Prostate gland (tissue), 2 donors: ENCODE measurements at places on chromosomes 6 and 20. TPM values are rescaled to one million over a fixed set of nuclear protein-coding genes. Genes with fewer than 3 reads are reported as not detected.

GRCh38 chr6:7257521-7258230, 55.3 kb downstream of the SSR1 start:
- no peak for DNase-seq

DNA sequence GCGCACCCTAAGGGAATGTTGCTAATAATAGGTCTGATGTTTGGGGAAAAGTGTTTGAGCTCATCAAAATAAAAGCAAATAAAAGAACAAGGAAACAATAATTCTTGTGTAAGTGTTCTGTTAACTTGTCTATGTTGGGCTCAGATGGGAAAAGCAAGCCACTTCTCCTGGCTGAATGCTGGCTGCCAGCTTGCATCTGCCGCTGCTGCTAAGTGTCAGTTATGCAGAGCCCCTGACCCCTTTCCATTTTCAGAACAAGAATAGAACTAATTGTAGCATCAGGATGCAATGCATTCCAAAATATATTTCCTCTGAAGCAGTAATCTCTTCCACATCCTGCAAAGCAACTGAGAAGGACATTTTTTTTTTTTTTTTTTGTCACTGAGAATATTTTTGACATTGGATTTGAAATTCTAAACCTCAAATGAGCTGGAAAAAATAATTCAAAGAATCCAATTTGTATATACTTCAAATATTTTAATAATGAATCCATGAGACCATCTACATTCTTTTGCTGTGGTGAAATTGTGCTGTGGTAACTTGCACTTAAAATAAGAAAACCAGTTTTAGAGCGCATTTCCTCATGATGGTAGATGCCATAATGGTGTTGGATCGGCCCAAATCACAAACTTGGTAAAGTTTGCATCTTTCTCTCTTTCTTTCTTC, 43.9 kb upstream of the DEK start:
- no peak for DNase-seq

DNA sequence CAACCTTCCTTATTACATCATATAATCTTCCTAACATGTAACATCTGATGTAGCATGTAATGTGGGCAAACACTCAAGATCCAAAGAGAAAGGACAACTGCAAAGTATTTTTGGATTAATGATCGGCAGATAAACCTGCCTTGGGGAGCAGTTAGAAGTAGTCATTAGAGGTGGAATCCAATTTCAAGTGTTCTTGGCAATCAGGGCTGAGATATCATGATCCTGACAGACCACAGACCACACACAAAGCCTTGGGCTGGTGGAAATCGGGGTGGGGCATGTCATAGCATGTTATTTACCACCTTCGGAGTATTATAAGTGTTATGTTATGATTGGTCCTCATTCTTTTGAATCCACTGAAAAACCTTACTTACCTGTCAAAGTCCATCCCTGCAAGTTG, 16.3 kb downstream of the NCOA5 start:
- DNase-seq, result no peak

DNA sequence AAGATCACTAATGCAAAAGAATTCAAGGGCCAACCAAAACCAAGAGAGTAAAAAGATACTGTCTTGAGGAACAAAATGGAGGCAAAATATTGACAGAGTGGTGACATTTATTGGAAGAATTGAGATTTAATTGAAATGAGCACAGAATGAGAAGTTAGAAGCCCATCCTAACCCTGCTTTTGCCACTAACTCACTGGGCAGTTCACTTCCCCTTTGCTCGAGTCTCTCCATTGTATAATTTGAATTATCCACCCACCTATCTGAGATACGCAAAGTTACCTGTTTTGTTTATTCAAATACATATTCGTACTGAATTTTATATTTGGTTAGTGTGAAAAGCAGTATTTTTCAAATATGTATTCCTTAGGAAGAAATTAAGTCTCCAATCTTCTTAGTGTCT, 204.5 kb upstream of the PRDM1 start:
- no peak for DNase-seq

- DNase-seq, result no peak
Measured at GRCh38 chr6:26322645-26323482, 42.1 kb upstream of the BTN3A2 start.

DNA sequence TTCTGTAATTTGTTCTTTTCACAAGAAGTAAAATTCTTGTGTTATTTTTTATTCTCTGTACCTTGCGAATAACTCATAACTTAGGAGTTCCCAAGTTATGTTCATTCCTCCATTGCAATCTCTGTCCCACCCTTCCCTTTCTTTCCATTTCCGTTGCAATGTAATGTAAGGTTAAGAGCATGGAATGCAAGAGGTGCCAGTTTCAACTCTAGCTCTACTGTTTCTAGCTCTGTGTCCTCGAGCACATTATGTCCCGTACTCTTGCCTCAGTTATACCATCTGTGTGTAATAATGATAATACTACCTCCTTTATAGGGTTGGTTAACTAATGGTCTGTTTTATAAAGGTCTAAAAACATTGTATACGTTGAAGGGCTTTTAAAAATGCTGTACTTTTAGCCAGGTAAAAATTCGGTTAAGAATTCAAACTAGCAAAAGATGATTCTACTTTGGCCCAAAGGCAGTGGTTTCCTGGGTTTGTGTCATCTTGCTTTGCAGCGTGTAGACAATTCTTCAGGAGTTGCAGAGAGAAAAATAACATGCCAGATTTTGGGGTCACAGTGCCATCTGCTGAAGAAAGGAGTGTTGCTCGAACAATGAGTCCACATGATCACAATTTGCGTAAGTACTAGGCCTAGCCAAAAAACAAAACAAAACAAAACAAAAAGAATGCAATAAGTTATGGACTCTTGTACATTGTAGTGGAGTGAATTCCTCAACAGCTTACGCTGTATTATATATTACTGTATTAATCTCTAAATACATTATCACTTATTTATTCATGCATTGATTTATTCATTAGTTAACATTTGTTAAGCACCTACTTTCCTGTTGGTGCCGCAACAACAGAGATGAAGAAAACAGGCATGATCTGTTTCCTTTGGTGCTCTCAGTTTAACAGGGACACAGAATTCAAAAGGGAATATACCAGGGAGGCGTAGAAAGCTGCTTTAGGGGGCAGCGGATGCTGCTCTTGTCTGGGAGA, 10.0 kb upstream of the PFDN4 start:
- no peak for DNase-seq

DNA sequence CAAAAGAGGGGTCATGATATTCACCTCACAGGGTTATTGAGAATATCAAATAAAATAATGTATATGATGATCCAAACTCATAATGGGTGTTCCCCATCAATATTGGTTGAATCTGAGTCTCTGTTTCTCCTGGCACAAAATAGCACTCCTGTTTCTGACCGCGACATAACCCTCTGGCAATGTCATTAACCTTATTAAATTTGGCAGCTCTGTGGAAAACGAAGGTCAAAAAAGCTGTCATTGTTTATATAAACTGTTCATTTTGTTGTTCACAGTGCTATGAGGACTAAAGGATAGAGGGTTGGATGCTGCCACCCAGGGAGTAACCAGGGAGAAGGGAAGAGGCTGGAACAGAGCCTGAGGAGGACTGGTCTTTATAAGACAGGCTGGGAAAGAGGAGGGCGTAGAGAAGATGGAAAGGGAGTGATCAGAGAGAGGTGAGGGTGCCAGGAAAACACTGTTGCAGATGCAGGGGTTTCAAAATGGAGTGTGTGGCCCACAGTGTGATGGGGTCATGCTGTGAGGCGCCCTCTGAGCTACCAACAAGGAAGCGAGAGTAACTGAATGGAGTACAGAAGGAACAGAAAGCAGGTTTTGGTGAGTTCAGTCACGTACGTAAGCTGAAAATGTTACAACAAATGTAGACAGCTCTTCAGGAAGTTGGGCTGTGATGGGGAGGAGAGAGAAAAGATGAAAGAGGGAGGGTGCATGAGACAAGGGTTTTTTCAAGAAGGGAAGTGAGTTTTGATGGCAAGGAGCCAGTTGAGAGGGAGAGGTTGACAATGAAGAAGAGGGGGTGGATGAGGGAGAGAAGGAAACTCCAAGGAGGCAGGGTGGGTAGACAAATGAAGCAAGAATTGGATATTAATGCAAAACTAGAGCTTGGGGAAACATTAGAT, 251.6 kb upstream of the TAB2 start:
- no peak for DNase-seq

- no peak for DNase-seq
Measured at GRCh38 chr6:56649782-56650181, 7.1 kb upstream of the DST start.

GRCh38 chr6:138235205-138235604, 16.9 kb upstream of the PBOV1 start:
- peak; percentile 34 for DNase-seq

DNA sequence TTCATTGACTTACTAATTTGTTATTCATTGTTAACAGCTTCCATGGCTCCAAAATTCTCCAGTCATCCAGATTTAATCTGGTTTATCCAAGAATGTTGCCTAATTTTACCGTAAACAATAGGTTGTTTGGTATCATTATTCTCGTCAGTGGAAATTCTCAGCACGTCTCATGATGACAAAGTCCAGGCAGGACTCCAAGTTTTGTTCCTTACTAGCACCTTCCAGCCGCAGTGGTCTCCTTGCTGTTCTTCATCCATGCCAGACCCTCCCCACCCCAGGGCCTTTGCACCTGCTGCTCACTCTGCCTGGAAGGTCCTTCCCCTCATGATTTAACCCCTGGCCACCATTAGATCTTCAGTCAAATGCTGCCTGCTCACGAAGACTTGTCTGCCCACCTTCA, 48.1 kb upstream of the NAA20 start:
- DNase-seq, result no peak

GRCh38 chr20:22986601-22987000, 48.5 kb upstream of the SSTR4 start:
- DNase-seq, result no peak

DNA sequence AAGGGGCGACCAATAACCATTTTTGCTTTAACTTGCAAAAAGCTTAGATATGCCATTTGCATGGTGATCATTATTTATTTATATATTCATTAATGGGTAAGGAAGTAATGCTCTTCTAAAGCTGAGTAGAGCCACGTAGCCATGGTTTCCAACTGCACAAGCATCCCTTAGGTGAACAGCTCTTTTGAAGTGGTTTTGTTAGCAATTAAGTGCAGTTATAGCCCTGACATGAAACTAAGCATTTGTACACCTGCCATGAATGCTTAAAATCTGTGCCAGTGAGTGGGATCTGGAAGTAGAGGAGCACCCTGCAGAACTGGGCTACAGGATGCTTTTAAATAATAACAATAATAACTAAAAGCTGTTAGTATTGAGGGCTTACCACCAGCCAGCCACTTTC, 19.1 kb downstream of the TRAF3IP2 start:
- no peak for DNase-seq

GRCh38 chr6:144768551-144769075, 483.5 kb downstream of the UTRN start:
- no peak for DNase-seq

GRCh38 chr6:115717472-115717871, 343.2 kb downstream of the FRK start:
- DNase-seq, result no peak

GRCh38 chr6:3026791-3027626, 27.3 kb downstream of the NQO2 start:
- DNase-seq, result no peak

GRCh38 chr6:125749173-125749864, at the start of gene HEY2:
TSS of gene HEY2 (plus strand) at chr6:125749632. CDS start at chr6:125749777, 145 bp downstream.
- DNase-seq, result peak; percentile 91

GRCh38 chr6:149855741-149856140, 8.4 kb downstream of the LRP11 start:
- DNase-seq, result peak; percentile 44

GRCh38 chr6:12354499-12354898, 64.3 kb downstream of the EDN1 start:
- peak; percentile 74 for DNase-seq

- no peak for DNase-seq
Measured at GRCh38 chr6:26197636-26197932, 110.4 kb downstream of the HFE start.

DNA sequence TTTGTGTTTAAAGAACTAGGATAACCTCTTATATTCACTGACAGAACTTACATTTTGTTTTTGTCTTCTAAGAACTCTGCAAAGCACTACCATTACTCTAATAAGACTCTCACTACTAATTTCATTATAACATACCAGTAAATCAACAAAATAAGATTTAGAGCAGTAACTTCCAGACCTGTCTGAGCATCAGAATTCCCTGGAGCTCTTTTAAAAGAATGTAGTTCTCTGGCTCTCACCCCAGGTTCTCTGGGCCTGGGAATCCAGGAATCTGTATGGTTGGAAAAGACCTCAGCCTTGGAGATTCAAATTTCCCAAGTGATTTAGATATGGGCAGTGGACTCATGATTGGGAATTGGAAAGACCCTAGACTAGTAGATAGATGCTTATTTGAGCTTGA, 89.4 kb downstream of the JAG1 start:
- DNase-seq, result no peak

- DNase-seq, result no peak
Measured at GRCh38 chr6:21115111-21115510, 478.4 kb upstream of the SOX4 start.

DNA sequence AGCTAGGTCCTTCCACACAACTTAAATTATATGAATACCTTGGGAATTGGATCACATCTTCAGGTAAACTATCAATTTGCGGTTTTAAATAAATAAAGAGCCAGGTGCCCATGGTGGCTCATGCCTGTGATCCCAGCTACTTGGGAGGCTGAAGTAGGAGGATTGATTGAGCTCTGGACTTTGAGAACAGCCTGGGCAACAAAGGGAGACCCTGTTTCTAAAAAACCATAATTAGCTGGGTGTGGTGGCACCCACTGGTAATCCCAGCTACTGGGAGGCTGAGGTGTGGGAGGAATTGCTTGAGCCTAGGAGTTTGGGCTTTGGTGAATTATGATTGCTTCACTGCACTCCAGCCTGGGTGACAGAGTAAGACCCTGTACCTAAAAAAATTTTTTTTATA, 3.4 kb downstream of the GMNN start:
- no peak for DNase-seq

DNA sequence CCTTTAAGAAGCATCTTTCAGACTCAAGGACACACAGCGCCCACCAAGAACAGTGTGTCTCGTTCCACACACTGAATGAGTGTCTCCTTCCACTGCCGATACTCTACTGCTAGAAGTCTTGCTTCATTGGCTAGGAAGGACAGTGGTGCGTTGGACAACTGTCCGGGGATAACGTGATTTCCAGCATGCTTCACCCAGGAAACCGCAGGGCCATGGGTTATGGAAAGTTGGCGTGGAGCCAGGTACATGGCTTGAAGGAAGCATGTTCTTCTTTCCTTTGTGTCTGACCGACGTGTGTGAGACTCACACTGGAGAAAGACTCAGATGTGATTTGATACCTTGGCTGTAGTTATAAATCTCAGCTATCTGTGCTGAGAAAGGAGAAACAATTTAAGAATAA, 73.2 kb downstream of the SMOC2 start:
- DNase-seq, result no peak

- no peak for DNase-seq
Measured at GRCh38 chr6:154457046-154457713, 53.3 kb downstream of the CNKSR3 start.

LSM14B gene
- total RNA-seq, result 39.7 TPM

HMGCLL1 gene
- total RNA-seq, result 3.0 TPM

NR2E1 gene
- total RNA-seq, result not detected

NOTCH4 gene
- total RNA-seq, result 14.6 TPM

GHRH gene
- not detected for total RNA-seq

CABLES2 gene
- total RNA-seq, result 31.3 TPM

OR2J3 gene
- total RNA-seq, result 0.09 TPM

COL9A1 gene
- total RNA-seq, result 0.09 TPM

PREX1 gene
- 37.9 TPM for total RNA-seq

SLPI gene
- 168 TPM for total RNA-seq

ADA gene
- 1.1 TPM for total RNA-seq
